ENCODE measurements at places on chromosomes 4 and X.

DNA sequence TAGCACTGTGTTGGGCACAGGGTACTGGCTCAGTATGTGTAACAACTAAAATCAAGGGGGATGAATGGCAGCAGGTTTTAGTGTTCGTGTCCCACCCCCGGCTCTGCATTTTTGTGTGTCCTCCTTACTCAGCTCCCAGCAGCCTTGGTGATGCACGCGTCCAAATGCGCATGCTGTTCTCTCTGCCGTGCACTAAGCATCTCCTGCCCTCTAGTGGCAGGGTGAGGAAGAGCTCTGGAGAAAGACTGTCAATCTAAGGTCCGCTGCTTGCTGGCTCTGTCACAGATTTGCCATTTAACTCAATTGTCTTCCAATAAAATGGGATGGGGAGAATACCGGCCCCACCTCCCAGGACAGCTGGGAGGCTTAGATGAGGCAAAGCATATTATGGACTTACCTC lies 61.4 kb downstream of the WFS1 start:
- peak; percentile 38 for DNase-seq

GRCh38 chrX:120790118-120790517 lies 85.5 kb downstream of the CT47B1 start:
- DNase-seq = peak; percentile 76

GRCh38 chr4:579543-580175 lies 3.6 kb upstream of the TMEM271 start:
- DNase-seq = no peak

DNA sequence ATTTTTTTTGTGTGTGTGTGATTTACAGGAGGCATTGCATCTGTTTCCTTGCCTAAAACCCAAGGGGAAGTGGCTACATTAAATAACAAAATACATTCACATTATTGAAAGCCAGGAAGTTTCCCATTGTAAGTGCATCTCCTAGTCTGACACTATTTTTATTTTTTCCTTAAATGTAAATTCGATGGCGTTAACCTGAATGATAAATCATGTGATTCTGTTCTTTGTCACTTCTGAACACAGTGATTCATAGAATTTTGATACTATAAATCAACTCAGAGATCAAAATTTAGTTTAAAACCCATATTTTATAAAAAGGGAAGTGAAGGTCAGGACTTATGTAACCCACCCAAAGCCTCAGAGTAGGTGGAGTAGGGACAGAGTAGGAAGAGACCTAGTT lies 258.1 kb downstream of the GABRG1 start:
- no peak for DNase-seq

DNA sequence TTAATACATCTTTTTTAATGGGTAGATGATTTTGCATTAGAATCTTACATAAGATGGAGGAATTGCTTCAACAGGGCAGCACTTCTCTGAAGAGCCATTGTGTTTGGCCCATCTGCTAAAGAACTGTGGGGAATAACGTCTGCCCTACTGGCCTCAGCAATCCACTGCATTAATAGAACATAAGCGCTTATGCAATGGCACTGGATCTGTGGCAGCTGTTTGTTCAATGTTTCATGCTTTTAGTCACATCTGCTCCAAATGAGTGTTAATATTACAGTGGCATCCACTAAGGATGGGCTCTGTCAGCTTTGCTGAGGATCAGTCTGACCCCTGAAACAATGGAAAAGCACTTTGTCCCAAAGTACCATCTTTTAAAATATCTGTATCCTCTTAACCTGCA lies 279.0 kb upstream of the GK2 start:
- no peak for DNase-seq

DNA sequence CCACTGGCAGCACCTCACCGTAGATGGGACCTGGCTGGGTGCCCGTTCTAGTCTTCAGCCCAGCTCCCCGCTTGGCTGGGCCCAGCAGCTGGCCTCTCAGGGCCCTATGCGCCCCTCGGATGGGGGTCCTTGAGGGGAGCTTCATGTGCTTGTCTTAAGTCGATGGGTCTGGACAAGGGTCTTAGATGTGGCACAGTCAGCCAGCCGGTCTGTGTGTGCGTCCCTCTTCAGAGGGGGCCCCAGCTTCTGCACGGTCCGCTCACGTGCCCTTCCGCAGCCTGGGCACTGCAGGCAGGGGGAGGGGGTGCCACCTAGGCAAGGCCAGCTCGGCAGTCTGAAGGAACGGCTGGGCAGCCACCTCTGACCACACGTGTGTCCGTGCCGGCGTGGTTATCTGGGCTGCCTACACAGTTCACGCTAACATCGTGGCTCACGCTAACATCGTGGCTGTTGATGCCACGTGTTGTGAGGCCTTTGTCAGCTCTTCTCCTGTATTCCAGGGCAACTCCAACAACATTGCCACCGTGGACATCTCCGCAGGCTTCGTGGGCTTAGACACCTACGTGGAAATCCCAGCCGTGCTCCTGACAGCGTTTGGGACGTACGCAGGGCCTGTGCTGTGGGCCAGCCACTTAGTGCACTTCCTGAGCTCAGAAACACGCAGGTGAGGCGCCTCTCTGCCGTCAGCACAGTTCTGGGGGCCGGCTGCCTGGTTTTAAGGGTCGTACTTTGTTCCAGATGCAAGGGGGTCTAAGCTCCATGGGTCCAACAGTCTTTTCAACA lies 34.5 kb downstream of the PIGG start:
- DNase-seq = no peak

GRCh38 chr4:78059524-78059889 lies 2.4 kb downstream of the FRAS1 start:
- DNase-seq = peak; percentile 76

DNA sequence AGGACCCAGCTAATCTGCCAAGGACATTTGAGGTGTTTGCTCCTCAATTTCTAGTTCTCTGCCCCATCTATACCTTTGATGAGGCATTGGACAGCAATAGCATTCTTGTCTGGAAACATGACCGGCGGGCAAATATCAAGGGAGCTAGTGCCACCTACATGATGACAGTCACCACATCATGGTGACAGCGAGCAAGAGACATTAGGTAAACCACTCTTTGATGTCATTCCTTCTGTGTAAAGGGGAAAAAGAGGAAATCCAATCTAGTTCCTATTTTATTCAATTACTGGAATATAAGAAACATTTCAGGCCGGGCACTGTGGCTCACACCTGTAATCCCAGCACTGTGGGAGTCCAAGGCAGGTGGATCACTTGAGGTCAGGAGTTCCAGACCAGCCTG lies 20.7 kb upstream of the IL13RA1 start:
- no peak for DNase-seq

DNA sequence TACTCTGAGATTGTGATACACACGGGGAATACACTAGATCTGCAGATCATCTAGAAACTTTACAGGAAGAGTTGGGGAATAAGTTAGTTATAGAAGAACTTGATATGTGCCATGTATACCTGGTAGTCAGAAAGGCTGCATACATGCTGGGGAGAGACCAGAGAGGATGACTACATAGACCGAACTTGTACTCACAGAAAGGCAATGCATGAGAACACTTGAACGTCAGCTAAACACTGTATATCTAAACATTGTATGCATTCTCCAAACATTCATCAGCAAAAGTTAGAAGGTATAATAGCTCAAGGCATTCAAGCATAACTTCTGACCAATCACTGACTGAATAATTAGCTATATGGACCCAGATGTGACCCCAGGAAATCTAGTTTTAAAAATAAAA lies 78.0 kb upstream of the PDHA2 start:
- no peak for DNase-seq

GRCh38 chrX:153938226-153938786 lies 3.5 kb upstream of the NAA10 start:
- DNase-seq = no peak

GRCh38 chr4:106339431-106339830 lies 23.1 kb downstream of the AIMP1 start:
- DNase-seq = no peak

DNA sequence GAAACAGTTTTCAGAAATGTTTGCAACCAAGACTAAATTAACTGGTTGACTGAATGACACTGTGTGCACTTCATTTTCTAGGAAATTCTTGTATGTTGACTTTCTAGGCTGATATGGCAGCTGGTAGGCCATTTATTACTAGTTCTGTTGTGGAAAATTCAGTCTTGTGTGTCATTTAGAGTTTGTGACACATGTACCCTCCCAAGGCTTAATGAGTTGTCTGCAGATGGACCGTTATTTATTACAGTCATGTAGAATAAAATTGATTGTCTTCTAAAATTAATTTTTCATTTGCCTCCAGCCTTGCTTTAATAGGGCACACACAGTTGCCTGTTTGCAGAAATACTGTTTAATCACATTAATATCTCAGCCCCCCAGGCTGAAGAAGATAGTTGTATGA lies 30.7 kb downstream of the DACH2 start:
- DNase-seq = no peak

DNA sequence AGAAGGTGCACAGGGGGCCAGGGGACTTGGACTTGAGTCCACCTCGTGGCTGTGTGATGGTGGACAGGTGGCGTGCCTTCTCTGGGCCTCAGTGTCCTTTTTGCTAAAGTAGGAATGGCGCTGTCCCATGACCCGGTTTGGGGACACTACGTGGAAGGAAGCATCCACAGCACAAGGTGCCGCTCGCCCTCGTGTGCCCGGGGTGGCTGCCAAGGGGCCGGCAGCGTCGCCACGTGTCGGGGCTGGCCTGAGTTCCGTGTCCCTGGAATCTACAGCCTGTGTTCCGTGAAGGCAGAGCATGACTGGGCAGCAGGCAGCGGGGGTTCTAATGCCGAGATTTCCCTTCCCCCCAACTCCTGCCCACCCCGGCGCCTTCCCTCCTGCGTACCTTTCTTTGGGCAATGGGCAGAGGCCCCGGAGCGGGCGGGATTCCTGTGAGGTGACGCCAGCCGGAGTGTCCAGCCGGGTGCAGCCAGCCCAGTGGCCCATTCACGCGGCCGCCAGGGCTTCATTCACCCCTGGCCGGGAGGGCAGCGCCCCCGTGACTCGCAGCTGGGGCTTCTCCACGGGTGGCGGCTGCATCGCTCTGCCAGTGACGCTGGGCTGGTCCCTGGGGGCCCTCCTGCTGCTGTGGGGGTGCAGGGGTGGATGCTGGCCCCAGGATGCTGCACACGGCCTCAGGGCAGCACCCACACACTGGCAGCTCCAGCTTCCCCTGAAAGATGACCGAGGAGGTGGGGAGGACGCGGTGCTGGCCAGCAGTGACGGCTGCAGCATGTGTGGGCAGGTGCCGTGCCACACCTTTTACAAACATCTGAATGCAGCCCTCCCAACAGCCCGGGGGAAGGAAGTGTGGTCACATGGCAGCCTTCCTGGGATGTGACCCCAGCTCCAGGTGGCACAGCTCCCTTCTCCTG lies 21.2 kb downstream of the DOK7 start:
- no peak for DNase-seq

DNA sequence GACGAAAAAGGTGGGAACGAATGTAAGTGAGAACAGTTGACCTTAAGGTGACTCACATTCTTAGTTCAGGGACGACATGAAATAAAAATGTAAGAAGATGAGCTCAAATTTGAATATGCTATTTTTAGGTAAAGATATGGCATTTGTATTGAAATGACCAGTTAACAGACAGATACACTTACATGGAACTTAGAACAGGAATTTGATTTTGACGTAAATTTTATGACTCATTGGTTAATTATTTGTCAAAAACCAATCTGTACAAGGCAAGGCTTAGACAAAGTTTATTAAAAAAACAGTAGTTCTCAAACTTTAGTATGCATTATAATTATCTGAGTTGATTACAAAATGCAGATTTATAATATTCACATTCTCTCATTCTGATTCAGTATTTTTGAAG lies 469.4 kb downstream of the CFAP47 start:
- DNase-seq = peak; percentile 15

DNA sequence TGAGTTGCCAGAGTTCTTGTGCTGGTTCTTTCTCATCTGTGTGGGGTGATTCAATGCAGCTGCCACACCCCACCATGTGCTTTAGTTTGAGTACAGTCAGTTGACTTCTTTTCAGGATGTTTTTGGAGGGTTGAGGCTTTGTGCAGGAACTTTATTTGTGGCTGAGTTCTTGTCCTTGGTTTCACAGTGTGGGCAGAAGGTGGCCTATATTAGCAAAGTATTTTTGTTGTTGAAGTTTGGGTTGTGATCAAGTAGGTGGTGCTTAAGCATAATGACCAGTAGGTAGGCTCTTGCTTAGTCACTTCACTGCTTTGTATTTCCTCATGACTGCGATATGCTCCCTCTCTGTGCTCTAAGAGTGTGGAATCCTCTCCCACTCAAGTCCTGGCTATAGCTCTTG lies 80.3 kb downstream of the ARHGAP24 start:
- DNase-seq = no peak

DNA sequence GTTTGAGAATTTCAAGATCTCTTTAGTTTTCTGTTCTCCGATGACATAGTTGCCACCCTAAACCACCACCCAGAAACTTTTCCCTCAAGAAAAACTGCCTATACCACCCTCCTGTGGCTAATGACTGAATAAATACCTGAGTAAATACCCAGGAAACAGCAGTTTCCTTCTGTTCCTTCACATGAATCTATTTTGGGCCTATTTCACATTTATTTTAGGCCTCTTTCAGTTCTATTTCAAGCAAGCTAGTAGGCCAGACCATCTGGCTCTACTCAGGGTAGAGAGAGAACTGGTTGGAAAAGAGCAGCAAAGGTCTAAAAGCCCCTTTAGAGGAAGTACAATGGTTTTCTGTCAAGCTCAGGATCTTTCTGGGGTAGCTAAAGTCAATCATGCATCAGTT lies 23.4 kb downstream of the ARHGEF9 start:
- DNase-seq = peak; percentile 5

GRCh38 chr4:124833831-124834505 lies 121.4 kb upstream of the ANKRD50 start:
- DNase-seq = no peak

DNA sequence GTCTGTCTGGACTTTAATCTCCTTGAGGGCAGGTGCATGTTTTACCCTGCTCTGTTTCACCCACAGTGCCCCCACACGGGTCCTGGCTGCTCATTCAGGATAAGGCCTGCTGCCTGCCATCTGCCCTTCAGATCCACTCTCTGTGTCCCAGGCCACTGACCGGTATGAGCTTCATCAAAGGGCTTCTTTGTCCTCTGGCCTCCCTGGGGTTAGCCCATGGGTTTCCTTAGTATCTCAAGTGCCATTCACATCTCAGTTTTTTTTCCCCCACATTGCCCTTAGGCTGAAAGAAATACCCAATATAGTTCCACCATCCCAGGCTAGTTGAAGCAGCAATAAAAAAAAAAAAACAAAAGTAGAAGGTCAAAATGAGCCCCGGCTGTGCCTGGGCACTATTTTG lies 9.3 kb downstream of the CD99L2 start:
- no peak for DNase-seq

All from ELR (cell line).